ENCODE measurements at places on chromosomes 11 and 22. TPM values are rescaled to one million over a fixed set of nuclear protein-coding genes. Genes with fewer than 3 reads are reported as not detected.

DNA sequence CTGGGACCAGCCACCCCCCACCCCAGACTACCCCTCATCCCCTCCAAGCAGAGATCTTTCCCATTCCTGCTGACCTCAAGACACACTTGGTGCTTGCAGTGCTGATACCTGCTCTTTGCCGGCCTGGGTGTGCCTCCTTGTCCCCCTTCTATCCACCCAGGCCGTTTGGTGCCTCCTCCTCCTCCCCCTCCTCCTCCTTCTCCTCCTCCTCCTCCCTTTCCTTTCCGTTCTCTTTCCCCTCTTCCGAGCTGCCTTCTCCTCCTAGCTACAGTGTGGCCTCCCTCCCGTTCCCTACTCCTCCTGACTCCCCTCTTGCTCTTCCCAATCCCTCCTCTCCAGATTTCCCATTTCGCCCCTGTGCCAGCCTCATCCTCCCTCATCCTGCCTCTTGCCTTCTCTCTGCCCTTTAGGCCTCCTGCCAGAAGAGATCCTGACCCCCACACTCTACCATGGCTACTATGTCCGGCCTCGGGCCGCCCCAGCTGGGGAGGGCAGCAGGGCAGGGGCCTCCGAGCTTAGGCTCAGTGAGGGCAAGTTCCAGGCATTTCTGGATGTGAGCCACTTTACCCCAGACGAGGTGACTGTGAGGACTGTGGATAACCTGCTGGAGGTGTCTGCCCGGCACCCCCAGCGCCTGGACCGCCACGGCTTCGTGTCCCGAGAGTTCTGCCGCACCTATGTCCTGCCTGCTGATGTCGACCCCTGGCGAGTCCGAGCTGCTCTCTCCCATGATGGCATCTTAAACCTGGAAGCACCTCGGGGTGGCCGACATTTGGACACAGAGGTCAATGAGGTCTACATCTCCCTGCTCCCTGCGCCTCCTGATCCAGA, 712 bp downstream of the HSPB2 start:
- no peak for DNase-seq
- peaks cover 15% of the 10 kb centered on the region for H3K4me1 ChIP-seq
- H3K27me3 ChIP-seq, result no peaks in the 10 kb centered on the region
- H3K27ac ChIP-seq, result peak overlapping the region; percentile 95

- DNase-seq, result no peak
- H3K27me3 ChIP-seq, result no peaks in the 10 kb centered on the region
- H3K4me3 ChIP-seq, result no peak overlapping the region
- no peak overlapping the region for H3K27ac ChIP-seq
Observed at GRCh38 chr11:1516273-1517067, 29.9 kb upstream of the MOB2 start.

DNA sequence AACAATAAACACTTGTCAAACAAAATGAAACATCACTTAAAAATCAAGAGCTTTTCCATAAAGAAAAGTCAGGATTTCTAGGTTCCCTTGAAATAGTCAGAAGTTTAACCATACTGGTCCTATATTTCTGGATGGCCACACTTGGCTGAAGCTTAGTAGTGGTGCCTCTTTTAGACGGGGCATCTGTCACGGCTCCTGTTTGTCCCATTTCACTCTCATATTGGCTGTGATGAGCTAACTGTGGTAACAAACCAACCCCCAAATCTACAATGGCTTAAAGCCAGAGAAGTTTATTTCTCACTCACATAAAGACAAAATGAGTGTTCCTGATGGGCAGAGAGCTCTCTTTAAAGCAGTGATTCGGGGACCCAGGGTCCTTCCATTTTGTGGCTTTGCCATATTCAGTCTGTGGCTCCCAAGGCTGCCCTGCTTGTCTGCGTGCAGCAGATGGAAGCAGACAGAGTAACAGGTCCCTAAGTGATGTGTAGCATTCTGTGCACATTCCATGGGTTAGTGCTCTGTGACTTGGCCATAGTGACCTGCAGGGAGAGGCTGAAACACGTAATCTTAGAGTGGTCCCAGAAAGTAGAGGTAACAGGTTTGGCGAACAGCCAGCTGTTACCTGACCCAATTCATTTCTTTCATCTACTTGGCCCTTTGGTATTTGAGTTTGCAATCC, 137.4 kb downstream of the HIPK3 start:
- no peaks in the 10 kb centered on the region for H3K27me3 ChIP-seq
- no peak overlapping the region for H3K27ac ChIP-seq
- no peak for DNase-seq

- no peaks in the 10 kb centered on the region for H3K36me3 ChIP-seq
- H3K4me1 ChIP-seq, result no peaks in the 10 kb centered on the region
- DNase-seq, result no peak
- no peak overlapping the region for H3K4me3 ChIP-seq
- H3K27ac ChIP-seq, result no peak overlapping the region
Observed at GRCh38 chr11:112734207-112734606, 227.0 kb upstream of the NCAM1 start.

The FAM180B gene
- not detected for total RNA-seq

GRCh38 chr22:39577900-39578299, 7.3 kb downstream of the CACNA1I start:
- H3K27ac ChIP-seq, result no peak overlapping the region
- H3K4me3 ChIP-seq, result no peak overlapping the region
- no peaks in the 10 kb centered on the region for H3K27me3 ChIP-seq
- H3K4me1 ChIP-seq, result no peaks in the 10 kb centered on the region

DNA sequence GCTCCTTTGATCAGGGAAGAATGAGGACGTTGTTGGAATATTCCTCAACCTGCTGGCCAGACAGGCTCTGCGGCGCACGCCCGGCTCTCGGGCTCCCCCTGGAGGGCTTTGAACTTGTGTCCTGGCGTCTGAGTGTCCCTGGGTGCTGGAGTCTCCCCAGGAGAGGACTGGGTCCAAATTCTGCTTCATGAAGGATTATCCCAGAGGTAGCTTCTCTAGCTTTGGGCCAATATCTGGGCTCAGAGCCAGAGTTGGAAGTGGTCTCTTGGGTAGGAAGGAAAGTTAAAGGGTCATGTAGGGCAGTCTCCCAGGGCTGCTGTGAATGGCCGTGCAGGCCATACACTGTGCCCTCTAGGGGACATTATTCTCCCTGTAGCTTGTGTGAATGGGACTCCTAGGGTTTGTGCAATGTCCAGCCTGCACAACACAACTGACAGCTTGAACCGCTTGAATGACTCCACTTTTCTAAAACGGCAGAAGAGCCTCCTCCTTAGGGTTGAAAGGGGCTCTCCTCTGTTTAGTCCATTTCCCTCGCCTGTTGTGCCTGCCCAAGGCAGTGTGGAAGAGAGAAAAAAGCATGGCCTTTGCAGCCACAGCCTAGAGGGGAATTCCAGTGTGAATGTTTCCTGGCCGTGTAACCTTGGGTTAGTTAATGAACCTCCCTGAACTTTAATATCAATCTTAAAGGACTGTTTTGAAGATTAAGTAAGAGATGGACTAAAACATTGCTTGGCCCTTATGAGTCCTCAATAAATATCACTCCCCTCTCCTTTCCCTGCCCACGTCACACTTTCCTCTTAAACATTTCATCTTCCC, 111.2 kb upstream of the THY1 start:
- peak; percentile 53 for DNase-seq
- no peak overlapping the region for H3K4me3 ChIP-seq
- no peaks in the 10 kb centered on the region for H3K27me3 ChIP-seq
- H3K4me1 ChIP-seq, result no peaks in the 10 kb centered on the region
- H3K36me3 ChIP-seq, result no peaks in the 10 kb centered on the region
- H3K27ac ChIP-seq, result no peak overlapping the region

GRCh38 chr11:18697576-18697975, 1.0 kb upstream of the TMEM86A start:
- H3K27ac ChIP-seq, result no peak overlapping the region
- no peaks in the 10 kb centered on the region for H3K36me3 ChIP-seq
- no peak for DNase-seq
- H3K27me3 ChIP-seq, result no peaks in the 10 kb centered on the region

The CHEK1 gene
- total RNA-seq, result 20.3 TPM

The APOL5 gene
- not detected for total RNA-seq

DNA sequence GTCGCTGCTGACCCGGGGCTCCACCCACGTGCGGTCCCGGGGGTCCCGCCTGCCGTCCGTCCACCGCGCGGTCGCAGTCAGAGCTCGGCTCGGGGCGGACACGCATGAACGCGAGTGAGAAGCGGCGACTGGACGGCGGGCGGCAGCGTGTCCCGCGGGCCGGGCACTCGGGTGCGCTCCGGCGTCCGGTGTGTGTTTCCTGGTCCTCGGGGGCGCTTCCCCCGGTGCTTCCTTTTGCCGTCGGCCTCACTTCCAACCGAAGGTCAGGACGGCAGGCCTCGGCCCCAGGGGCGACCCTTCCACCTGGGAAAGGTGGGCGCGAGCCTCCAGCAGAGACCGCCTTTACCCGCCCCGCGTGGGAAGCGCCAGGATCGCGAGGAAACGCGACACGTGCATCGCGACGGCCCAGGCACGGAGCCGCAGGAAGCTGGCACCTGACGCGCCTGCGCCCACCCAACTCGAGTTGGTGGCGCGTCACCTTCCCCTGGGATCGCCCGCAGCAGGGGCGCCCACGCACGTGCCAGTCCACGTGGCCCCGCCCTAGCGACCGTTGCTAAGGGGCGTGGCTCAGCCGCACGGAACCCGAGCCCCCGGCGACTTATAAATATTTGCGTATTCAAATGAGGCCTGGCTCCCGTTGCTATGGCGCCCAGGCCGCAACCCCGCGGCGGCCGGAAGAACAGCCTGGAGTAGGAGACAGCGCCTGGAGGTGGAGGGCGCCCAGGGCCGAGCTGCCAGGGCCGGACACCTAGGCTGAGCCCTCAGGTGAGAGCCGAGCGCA, at the start of gene LRRC56:
LRRC56 (plus strand) TSS at position 687 of the 781 bp plus-strand sequence. CDS start 3,158 bp downstream, outside the sequence.
- H3K4me1 ChIP-seq, result peaks cover 23% of the 10 kb centered on the region
- no peaks in the 10 kb centered on the region for H3K27me3 ChIP-seq
- H3K4me3 ChIP-seq, result peak within 1 kb of the TSS; percentile 81
- H3K27ac ChIP-seq, result peak within 1 kb of the TSS; percentile 80
- H3K36me3 ChIP-seq, result peaks cover 4% of the 10 kb centered on the region
- peak; percentile 89 for DNase-seq

GRCh38 chr11:131998020-131998419, 627.6 kb downstream of the NTM start:
- H3K4me1 ChIP-seq, result no peaks in the 10 kb centered on the region
- H3K27ac ChIP-seq, result no peak overlapping the region
- no peaks in the 10 kb centered on the region for H3K36me3 ChIP-seq
- H3K27me3 ChIP-seq, result no peaks in the 10 kb centered on the region
- H3K4me3 ChIP-seq, result no peak overlapping the region

GRCh38 chr22:44103735-44104480, 76.8 kb upstream of the PARVG start:
- H3K4me3 ChIP-seq, result no peak overlapping the region
- H3K27me3 ChIP-seq, result peaks cover 3% of the 10 kb centered on the region
- no peak for DNase-seq
- no peaks in the 10 kb centered on the region for H3K4me1 ChIP-seq
- H3K36me3 ChIP-seq, result no peaks in the 10 kb centered on the region

The IGSF22 gene
- 0.82 TPM for total RNA-seq

The LDLRAD3 gene
- total RNA-seq, result 42.5 TPM

GRCh38 chr11:44559207-44559939, 6.1 kb upstream of the CD82 start:
- no peaks in the 10 kb centered on the region for H3K36me3 ChIP-seq
- no peaks in the 10 kb centered on the region for H3K27me3 ChIP-seq
- H3K4me3 ChIP-seq, result no peak overlapping the region
- no peak for DNase-seq
- H3K4me1 ChIP-seq, result no peaks in the 10 kb centered on the region

The VPS51 gene
- total RNA-seq, result 542 TPM

- H3K27me3 ChIP-seq, result no peaks in the 10 kb centered on the region
- peaks cover 11% of the 10 kb centered on the region for H3K4me1 ChIP-seq
- peak; percentile 19 for DNase-seq
- no peaks in the 10 kb centered on the region for H3K36me3 ChIP-seq
Observed at GRCh38 chr22:19122752-19123492, 710 bp upstream of the DGCR2 start.

- H3K27ac ChIP-seq, result no peak overlapping the region
- DNase-seq, result no peak
- no peaks in the 10 kb centered on the region for H3K4me1 ChIP-seq
- no peaks in the 10 kb centered on the region for H3K27me3 ChIP-seq
- H3K4me3 ChIP-seq, result no peak overlapping the region
Observed at GRCh38 chr11:47325271-47326041, 27.0 kb downstream of the MYBPC3 start.

DNA sequence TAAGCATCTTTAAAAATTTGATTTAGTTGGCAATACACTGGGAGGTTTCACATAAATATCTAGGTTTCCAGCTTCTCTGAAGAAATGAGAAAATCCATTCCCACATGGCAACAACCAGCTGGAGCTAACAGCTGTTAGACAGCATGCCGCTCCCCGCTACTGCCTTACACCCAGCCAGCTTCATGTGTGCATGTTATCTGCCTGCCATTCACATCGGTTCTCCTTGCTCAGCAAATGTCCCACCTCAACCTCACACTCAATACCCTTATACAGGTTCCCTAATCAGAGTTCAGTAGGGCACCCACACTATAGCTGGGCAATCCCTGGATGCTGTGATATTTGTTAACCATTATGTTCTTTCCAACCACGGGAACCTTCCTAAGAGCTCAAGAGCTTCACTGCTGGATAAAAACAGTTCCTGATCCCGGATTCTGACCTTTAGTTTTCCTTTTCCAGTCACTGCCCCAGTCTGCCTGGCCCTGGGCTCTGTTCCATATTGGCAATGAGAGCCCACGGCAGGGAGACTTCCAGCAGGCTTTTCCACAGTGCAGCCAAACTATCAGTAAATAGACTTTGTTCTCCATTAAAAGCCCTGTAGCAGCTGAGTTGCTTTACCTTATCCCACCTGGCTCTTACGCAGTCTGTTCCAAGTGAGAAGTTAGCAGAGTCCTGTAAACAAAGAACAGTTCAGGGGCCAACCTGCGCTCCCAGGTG, 8.6 kb downstream of the RPUSD4 start:
- no peaks in the 10 kb centered on the region for H3K4me1 ChIP-seq
- DNase-seq, result no peak
- no peak overlapping the region for H3K27ac ChIP-seq

GRCh38 chr22:23117891-23118646, 23.7 kb downstream of the RSPH14 start:
- no peaks in the 10 kb centered on the region for H3K36me3 ChIP-seq
- H3K4me3 ChIP-seq, result no peak overlapping the region
- H3K27ac ChIP-seq, result no peak overlapping the region
- no peaks in the 10 kb centered on the region for H3K4me1 ChIP-seq
- no peaks in the 10 kb centered on the region for H3K27me3 ChIP-seq

GRCh38 chr22:27100789-27101188, 443.4 kb downstream of the MIAT start:
- H3K27me3 ChIP-seq, result no peaks in the 10 kb centered on the region
- H3K4me3 ChIP-seq, result no peak overlapping the region
